CD4-positive, alpha-beta T cell treated with Interleukin-4 for 1 hour (primary cell): ENCODE measurements at places on chromosomes 6 and 20.
A peak's percentile ranks its signal among the peaks of the same experiment; 100 is the strongest.

- peak; percentile 71 for DNase-seq
Measured at GRCh38 chr20:5205348-5206210, 78.8 kb downstream of the CDS2 start.

DNA sequence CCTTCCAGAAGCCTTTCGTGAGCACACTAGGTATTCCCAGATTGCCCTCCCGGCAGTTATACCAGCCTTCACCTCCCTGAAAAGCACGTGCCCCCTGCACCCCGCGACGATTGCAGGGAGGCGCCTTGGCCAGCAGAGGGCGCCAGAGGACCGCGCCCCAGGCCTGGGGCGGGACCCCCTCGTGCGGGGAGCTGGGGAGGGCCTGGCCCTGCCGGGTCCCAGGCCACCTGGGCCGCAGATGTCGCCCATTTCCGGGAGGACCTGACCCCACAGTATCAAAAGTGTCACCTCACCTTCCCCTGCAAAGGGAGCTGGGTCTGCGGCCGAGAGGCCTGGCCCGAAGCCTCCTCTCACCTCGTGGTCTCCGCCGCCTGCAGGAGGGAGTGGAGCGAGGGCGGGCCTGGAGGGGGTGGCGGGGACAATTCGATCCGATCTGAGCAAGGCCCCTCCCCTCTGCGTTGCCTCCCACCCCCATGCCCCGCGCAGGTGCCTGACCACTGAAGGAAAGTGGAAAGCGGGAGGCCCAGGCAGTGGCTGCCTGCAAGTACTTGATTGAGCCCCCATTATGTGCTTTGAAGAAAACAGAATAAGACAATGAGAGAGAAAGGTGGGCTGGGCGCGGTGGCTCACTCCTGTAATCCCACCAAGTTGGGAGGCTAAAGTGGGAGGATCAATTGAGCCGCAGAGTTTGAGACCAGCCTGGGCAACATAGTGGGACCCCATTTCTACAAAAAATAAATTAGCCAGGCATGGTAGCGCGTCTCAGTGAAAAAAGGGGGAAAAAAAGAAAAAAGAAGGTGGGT lies 3.5 kb upstream of the SNAI1 start:
- DNase-seq, result peak; percentile 64

DNA sequence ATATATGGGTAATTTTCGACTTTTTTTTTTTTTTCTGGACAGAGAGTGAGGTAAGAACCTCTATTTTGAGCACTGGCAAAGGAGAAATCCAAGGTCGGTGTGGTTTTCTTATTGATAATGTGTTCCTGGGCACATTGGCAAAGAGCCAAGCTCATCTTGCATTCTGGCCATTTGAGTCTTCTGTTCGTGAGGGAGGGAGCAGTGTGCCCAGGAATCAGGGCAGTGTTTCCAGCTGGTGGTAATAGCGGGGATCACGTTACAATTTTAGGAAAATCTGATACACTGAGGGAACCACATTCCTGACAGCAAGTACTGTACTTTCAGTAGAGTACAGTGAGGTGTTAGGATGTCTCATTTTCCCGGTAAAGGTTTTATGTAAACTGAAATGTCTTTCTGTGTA lies 442.3 kb upstream of the MAP3K7 start:
- no peak for DNase-seq

DNA sequence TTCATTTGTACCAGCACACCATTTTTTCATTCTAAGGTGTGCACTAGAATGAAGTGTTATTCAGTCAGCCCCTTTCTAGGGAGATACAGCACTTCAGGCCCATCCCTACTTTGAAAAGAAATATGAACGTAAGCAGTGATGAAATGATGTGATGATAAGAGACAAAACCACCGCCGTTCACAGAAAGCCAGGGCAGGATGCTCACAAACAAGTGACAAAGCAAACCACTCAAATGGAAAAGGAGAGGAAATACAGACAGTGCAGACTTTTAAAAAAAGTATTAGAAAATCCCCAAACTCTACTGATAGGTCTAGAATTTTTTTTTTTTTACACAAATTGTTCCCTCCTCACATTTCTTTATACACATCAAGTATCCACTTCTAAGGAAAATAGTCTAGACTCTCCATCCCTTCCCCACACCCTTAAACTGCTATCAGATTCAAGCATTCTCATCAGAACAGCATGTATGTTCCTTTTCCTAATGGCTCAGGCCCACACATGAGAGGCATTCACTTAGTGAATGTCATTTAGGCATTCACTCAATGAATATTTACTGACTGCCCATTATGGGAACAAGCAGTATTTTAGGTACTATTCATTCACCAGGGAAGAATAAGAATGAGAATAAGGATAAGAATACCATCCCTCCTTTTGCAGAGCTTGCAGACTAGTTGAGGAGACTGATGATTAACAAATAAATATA lies 243.5 kb downstream of the GMPR start:
- peak; percentile 84 for DNase-seq

DNA sequence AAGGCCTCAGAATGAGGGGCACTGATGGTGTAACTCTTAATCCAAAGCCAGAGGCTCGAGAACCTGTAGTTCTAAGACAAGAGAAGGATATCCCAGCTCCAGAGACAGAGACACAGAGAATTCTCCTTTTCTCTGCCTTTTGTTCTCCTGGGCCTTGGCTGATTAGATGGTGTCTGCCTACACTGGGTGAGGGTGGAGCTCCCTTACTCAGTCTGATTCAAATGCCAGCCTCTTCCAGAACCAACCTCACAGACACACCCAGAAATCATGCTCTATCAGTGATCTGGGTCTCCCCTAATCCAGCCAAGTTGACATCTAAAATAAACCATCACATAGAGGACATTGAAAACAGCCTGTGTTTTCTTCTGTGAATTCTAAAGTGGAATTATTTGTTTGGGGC lies 68.0 kb upstream of the SMIM28 start:
- no peak for DNase-seq

DNA sequence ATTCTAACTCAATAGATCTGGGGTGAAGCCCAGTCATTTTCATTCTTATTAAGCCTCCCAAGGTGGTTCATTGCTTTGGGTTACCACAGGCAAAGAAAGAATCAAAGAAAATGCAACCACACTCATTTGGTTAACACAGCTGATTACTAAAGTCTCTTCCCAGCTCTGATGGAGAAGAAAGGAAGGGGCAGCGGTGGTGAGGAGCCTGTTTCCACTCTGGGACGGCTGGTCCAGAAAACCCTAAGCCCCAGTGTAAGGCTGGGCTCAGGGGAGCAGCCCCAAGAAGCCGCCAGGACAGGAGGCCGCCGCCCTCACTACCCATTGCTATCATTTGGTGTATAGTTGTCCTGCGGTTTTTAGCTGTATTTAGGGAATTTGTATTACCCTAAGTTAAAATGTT lies 226.9 kb downstream of the CD83 start:
- no peak for DNase-seq

DNA sequence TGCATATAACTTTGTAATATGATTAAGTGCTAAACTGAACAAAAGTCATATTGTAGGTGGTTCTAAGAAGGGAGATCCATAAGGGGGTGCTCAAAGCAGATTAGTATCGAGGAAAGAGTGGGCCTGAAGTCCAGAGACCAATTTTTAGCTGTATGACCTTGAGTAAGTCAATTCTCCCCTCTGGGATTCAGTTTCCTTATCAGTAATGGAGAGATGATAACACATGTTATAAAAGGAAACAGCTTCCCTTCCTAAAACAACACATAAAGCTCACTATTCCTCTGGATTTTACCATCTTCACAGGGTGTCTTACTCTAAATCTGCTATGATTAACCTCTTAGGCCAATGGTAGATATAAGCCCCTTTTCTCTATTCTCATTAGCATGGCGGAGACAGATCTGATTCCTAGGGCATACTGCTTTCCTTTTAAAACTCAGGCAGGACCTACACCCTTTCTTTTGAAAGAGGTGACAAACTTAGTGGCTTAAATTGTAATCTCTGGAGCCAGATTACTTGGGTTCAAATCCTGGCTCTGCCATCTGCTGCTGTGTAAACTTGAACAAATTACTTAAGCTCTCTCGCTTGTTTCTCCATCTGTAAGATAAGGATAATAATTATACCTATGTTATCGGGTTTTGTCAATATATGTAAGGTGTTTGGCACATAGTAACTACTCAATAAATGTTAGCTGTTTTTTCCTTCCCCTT lies 39.5 kb downstream of the ACSS2 start:
- no peak for DNase-seq

DNA sequence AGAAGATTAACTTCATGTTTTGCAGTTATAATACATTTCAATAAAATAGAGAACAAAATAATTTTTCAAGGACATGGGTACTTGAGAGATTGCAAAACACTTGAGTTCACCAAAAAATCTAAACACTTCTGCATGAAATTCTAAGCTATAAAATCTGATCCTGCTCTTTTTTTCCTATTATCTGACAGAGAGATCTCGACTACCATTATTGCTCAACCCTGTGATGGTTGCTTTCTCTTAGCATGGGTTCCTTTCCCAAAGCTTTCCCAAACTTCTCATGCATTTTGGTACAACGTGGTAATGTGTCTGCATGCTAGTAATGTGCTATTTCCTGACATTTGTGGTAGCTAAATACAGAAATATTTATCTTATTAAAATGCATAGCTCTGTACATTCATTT lies 1243.1 kb upstream of the ADGRB3 start:
- DNase-seq, result no peak

DNA sequence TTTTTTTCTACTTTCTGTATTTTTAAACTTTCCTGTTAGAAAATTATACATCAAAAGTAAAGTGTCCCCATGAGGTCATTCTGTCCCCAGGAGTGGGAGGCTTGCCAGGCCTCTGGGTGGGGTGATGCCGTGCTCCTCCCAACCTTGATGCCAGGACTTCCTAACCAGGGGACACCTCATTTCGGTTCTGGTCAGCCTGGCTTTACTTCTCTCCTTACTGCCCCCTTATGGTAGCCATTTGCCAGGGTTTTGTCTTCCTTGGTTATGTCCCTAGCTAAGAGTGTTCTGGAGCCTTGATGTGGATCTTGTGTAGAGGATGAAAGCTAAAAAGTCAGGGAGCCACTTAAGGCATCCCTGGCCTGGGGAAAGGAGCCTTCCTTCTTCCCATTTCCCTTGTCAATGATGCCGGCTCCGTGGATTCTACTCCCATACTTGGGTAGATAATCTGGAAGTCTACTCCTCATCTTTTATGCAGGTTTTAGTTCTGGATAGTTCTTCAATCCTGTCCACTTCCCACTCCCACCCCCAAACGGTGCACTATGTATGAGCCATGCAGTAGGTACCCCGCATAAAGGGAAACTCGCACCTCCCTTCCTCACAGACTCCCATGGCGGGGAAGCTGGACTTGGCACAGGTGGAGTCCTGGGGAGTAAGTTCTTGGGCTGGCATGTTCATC lies 164.1 kb upstream of the SALL4 start:
- DNase-seq, result peak; percentile 15

- no peak for DNase-seq
Measured at GRCh38 chr6:157867981-157868380, 44.9 kb downstream of the SNX9 start.

GRCh38 chr6:129679275-129679674 lies 30.7 kb downstream of the ARHGAP18 start:
- DNase-seq, result no peak

DNA sequence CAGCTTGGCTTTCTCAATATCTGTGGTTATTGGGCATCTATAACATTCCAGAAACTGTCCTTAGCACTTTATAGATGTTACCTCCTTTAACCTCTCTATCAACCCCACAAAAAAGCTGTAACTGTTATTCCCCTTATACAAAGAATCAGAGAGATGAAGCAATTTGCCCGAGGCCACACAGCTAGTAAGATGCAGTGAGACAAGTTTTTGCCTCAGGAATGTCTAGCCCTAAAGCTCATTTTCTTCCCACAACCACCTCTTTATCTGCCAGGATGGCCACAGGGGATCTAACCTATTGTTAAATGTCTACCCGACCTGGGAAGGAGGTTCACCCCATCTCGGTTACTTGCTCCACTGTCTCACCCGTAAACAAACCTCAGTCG lies 31.9 kb upstream of the TCP11 start:
- DNase-seq, result no peak

GRCh38 chr6:33787954-33788693 lies 806 bp downstream of the LEMD2 start:
- peak; percentile 68 for DNase-seq

DNA sequence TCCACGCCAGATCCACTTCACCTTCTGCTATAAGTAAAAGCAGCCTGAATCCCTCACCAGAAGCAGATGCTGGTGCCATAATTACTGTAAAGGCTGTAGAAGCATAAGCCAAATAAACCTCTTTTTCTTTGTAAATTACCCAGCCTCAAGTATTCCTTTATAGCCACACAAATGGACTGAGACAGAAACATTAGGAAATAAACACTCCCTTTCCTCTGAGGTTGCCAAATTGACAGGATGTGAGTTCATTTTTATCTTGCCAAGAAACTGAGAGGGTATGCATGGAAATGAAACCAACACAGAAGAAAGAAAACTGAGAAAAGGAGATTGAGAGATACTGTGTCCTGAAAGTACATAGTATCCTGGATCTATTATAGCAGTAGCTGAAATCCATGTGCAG lies 481.2 kb downstream of the HAO1 start:
- DNase-seq, result no peak

GRCh38 chr6:80105972-80106417 lies 476 bp upstream of the BCKDHB start:
- no peak for DNase-seq

- peak; percentile 57 for DNase-seq
Measured at GRCh38 chr20:38222231-38222922, 38.2 kb downstream of the KIAA1755 start.

DNA sequence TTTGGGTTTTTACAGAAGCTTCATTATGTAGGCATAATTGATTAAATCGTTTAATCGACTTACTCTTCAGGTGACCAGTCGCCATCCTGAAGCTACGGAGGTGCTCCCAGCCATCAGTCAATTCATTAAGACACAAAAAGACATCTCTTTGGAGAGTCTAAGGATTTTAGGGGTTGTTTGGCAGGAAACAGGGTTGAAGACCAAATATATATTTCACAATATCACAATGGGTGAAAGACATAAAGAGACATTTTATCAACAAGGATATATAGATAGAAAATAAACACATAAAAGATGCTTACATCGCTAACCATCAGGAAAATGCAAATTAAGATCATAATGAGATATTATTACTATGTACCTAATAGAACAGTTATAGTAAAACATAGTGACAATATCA lies 104.0 kb upstream of the SIRPG start:
- no peak for DNase-seq

DNA sequence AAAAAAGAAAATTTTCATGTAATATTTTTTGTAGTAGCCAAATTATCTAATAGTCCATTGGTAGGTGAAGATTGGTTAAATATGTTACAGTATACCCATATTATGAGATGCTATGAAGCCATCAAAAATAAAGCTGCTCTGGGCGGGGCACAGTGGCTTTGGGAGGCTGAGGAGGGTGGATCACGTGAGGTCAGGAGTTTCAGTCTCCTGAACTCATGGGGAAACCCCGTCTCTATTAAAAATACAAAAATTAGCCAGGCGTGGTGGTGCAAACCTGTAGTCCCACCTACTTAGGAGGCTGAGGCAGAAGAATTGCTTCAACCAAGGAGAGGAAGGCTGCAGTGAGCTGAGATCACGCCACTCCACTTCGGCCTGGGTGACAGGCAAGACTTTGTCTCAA lies 360.5 kb downstream of the KIF16B start:
- no peak for DNase-seq

GRCh38 chr6:117469356-117469755 lies 13.1 kb upstream of the DCBLD1 start:
- DNase-seq, result peak; percentile 10
